NCI-H1092 (cell line): ENCODE measurements at places on chromosomes 1 and 21.

- DNase-seq: no peak
Observed at GRCh38 chr1:17347769-17348592, 24.0 kb upstream of the PADI6 start.

DNA sequence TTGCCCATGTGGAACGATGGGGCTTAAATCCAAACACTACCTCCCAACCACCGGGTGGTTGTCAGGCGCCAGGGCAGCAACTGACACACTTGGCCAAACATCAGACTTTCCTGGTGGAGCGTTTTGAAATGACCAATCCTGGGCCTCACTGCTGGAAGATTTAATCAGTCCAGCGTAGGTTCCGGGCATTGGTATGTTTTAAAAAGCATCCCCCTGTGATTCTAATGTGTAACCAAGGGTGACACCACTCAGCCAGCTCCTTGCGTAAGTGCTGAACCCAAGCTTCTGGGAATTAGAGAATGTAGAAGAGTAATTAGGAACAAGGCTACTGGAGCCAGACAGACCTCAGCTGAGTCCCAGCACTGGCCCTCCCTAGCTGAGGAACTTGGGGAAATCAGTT is 44.8 kb upstream of the KAZN start:
- no peak for DNase-seq

- no peak for DNase-seq
Observed at GRCh38 chr1:167880580-167881021, 33.3 kb downstream of the ADCY10 start.

DNA sequence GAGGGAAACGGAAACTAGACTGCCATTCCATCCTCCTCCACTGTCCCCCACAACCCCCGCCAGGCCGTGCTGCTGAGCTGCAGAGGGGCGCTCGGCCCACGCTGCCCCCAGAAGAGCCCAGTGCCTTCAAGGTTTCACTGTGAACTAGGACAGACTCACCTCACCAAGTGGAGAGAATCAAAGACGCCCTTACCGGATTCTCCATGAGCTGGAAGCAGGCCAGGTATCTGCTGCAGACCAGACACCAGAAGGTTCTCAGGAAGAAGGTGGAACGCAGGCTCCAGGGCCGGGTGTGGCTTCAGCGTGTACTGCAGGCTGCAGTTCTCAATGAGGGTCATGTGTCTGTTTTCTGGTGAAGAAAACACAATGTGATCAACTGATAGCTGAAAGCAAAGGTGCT is 30.6 kb downstream of the NPHP4 start:
- no peak for DNase-seq

DNA sequence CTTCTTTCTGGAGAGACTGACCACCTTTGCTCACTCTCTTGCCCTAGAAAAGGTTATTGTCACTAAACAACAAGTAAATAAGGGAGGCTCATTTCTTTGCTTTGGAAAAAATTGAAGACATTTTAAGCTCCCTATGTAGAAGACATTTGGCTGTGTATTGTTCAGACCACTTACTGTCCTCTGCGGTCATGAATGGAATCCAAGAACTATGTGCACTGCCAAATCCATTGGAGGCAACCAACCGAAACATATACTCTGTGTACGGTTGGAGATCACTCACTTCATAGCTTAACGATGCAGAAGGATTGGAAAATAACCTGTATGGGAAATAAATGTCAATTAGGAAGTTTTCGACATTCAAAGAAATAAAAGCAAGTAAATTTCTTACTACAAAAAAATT is 332.8 kb downstream of the KCTD3 start:
- DNase-seq: peak; percentile 10

- no peak for DNase-seq
Observed at GRCh38 chr1:99083338-99083737, 78.7 kb upstream of the PLPPR5 start.

- no peak for DNase-seq
Observed at GRCh38 chr1:201125019-201125418, 2.0 kb downstream of the ASCL5 start.

DNA sequence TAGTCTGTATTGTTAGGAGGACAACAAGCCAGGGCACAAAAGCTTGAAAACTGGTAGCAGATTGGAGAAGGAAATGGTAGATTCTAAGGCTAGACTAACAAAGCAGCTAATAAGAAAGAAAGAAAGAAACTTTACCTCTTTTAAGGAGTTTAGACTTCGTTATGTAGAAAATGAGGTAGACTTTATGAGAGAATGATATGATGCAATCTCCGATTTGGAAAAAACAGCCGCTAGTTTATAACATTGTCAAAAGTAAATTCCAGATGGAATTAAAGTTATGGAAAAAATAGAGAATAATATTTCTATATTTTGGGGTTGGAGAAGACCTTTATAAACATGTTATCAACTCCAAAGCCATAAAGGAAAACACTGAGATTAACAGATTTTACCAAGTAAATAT is 67.0 kb downstream of the CAMSAP2 start:
- DNase-seq: no peak

DNA sequence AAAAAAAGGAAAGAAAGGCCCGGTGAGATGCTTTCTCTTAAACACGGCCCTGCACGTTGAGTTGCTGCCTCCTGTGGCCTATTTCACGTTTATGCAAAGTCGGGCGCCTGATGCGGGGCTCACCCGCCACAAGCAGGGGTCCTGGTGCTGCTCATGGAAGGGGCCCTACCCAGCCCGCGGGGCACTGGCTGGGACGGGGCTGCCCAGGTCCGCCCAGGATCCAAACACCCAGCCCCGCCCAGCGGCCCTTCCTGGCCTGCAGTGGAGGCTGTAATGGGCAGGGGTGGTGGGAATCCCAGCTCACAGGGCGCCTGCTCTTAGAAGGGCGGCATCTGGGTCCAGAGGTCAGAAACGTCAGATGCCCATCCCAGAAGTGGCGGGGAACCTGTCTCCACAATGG is 1.6 kb downstream of the COL6A2 start:
- no peak for DNase-seq

- no peak for DNase-seq
Observed at GRCh38 chr1:186193224-186193623, 181.8 kb downstream of the TPR start.

DNA sequence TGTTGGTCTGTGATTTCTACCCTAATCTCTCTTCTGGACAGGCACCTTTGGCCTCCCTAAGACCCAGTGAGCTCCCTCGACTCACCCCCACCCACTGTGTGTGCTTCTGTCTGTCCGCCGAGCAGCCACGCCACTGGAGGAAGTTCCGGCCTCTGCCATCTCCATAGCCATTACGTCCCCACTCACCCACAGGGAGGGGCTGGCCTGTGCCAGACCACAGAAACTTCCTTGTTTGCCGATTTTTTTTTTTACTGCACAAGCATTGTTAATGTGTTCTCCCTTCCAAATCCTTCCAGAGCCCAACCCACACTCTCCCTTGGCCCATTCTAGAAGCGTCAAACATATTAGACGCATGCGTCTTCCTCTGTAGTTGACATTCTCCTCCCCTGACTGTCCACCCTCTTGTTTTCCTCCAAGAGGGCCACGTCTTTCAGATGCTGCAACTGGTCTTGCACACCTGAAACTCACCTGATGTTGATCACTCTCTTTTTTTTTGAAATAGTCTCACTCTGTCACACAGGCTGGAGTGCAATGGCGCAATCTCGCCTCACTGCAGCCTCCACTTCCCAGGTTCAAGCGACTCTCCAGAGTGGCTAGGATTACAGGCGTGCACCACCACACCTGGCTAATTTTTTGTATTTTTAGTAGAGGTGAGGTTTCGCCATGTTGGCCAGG is 72.3 kb downstream of the EVA1C start:
- DNase-seq: no peak

- no peak for DNase-seq
Observed at GRCh38 chr1:67579623-67580394, 105.2 kb upstream of the GADD45A start.

GRCh38 chr1:161038523-161039153 is at the start of gene TSTD1:
TSS of gene TSTD1 (minus strand) at chr1:161038964. CDS start at chr1:161038889, 75 bp downstream.
- peak; percentile 53 for DNase-seq

- no peak for DNase-seq
Observed at GRCh38 chr1:163981500-163982030, 577.4 kb upstream of the PBX1 start.

- DNase-seq: no peak
Observed at GRCh38 chr1:58689167-58689566, 10.7 kb downstream of the MYSM1 start.

- no peak for DNase-seq
Observed at GRCh38 chr1:67464058-67464457, 33.9 kb upstream of the SERBP1 start.
